ENCODE measurements at places on chromosomes 3 and 15.

GRCh38 chr3:20185331-20185678 lies 701 bp downstream of the SGO1 start:
- no peak for DNase-seq

- DNase-seq = no peak
Measured at GRCh38 chr3:53337167-53337940, 10.0 kb downstream of the DCP1A start.

GRCh38 chr3:30496066-30496966 lies 110.1 kb upstream of the TGFBR2 start:
- no peak for DNase-seq

DNA sequence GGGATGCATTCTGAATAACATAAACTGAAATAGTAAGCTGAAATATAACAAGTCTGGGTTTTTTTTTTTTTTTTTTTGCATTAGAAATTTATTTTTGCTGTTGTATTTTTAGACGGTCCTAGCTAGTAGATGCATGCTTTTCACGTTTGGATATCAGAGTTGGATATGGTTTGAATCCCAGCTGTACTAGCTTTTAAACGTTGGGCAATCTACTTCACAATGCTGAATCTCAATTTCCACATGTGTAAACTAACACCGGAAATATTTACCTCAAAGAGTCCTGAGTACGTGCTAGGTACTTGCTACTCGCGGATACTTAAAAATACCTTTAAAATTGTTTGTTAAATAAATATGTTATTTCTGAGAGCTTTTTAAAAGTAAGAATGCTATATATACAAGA lies 139.8 kb downstream of the BBX start:
- DNase-seq = no peak

DNA sequence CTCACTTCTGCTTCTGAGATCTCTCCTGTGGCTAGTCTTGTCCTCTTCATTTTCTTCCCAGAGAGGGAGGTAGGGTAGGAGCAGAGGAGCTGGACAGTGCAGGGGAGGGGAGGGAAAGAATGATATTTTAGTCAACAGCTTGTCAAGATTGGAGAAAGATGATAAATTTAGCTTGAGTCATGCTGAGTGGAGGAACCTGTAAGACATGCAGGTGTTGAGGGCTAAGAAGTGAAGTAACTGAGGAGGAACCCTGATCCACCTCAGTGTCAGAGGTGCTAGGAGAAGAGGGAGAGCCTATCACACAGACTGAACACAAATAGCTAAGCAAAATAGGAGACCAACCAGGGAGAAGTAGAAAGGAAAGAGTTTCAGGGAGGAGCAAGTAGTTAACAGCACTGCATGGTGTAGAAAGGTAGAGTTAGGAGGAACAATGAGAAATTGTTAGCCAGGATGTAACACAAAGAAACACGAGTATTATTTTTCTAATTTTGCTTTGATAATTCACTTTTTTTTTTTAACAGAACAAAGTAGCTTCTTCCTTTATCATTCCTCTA lies 108.2 kb upstream of the CHRM5 start:
- DNase-seq = no peak

DNA sequence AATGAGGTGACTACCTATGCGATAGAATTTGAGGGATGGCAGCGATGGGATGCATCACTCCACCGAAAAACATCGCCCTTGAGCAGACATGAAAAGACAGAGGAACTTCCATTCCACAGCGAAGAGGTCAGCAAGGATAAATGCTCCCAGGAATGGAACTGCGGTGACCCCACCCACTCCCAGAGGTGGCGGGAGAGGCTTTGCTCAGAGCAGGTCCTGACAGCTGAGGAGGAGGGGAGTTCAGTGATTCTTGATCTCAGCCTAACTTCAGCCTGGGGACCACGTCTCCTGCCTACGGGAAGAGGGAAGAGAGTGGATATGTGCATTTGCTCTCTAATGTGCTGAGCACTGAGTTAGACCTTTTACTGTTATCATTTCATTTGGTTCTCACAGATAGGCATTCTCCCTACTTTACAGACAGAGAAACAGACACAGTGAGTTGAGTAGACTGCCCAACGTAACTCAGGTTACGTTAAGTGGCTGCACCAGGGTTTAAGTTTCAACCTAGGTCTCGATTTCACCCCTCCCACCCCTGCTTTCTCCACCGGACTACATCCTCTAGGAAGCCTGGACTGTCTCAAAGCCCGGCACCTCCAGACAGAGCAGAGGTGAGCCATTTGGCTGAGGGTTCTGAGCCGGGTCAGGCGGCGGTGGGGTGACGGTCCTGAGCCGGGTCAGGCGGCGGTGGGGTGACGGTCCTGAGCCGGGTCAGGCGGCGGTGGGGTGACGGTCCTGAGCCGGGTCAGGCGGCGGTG lies 170.0 kb downstream of the RAB11A start:
- DNase-seq = no peak

- DNase-seq = no peak
Measured at GRCh38 chr3:169558371-169558770, 105.1 kb downstream of the MECOM start.

DNA sequence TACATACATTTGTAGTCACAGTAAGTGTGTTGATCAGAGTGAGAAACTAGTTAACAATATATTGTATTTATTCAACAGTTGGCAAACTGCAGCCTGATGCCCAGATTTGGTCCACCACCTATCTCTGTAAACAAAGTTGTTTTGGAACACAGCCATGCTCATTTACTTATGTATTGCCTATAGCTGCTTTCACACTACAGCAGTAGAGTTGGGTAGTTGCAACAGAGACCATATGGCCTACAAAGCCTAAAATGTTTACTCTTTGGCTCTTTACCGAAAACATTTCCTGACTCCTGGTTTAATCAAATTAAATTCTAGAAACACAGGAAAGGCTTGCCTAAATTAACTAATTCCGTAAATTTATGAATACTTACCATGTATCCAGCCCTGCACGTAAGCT lies 39.4 kb downstream of the CMC1 start:
- no peak for DNase-seq

GRCh38 chr3:171056528-171056927 lies 30.0 kb upstream of the SLC2A2 start:
- no peak for DNase-seq

DNA sequence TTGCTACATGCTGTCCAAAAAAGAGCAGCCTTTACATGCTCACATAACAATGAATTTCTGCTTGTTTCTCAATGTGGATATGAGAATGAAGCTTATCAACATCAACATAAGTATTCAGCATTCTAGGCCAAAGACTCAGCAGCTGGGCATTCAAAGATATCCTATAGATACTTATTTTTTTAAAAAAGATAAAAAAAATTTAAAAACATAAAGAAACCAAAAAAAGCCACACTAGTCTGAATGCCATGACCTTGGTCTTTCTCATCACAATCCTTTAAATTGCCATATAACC lies 182.0 kb downstream of the TNIK start:
- DNase-seq = no peak

GRCh38 chr3:47006145-47006651 lies 26.7 kb downstream of the NBEAL2 start:
- DNase-seq = no peak

DNA sequence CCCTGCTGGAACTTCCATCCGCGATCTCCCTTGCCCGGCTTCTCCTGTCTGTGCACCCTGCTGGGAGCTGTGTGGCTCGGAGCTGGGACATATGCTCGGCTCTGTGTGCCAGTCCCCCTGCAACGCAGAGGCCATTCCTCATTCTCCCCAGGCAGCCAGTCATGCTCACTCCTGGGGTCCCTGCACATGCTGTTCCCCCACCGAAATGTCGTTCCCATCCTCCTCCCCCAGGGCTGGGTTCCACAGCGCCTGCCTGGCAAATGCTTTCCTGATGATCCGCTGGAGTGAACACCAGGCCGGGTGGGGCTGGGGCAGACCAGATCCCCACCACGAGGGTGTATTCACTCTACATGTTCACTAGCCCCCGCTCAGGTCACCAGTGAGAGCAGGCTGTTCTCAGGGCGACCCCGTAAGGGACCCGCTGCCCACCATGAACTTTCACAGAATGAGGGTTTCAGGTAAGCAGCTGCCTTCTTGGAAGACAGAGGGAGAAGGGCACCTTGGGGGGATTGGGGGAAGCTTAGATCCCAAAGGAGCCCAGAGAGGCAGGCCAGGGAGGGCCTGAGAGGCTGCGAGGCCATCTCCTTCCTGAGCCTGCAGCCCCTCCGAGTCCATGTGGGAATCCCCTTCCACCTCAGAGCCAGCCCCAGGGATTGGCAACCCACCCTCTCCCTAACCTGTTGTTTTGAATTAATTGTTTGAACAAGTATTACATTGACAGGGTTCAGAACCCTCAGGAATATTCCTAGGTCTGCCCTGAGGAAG lies 88.7 kb upstream of the IQSEC1 start:
- DNase-seq = no peak

DNA sequence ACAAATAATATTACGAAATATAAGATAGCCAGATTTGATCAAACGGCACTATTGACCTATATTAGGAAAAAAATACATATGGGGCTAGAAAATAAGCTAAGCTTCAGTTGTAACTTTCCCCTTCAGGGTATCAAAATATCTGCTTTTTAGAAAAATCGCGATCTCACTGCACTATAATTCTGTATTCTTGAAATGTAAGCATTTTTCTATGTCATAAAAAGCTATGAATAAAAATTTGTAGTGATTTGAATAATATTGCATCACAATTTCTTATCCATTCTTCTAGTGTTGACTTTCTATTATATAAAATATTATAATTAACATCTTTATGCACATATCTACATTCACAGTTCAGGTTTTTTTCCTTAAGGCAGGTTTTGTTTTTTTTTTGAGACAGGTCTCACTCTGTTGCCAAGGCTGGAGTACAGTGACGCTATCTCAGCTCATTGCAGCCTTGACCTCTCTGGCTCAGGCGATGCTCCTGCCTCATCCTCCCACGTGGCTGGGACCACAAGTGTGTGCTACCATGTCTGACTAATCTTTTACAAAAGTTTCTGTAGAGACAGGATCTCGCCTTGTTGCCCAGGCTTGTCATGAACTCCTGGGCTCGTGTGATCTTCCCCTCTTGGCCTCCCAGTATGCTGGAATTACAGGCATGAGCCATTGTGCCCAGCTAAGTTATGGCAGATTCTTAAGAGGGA lies 21.6 kb downstream of the EMC4 start:
- DNase-seq = no peak

DNA sequence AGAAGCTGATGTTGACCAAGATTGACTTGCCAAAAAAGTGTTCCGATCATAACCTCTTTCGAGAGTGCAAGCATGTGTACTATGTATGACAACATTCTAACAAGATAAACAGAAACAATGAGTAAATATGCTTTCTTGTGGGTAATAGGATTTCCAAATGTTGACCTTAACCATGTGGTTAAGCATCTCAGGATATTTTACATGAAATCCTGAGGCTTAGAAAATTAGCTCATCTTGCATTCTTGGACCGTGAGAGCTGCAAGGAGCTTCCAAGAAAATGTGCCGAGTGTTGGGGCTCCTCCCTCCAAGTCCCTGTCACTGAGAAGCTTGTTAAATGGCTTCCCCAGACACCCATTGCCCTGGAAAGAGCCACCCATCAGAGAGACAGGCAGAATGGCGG lies 50.1 kb downstream of the C3orf20 start:
- DNase-seq = no peak

DNA sequence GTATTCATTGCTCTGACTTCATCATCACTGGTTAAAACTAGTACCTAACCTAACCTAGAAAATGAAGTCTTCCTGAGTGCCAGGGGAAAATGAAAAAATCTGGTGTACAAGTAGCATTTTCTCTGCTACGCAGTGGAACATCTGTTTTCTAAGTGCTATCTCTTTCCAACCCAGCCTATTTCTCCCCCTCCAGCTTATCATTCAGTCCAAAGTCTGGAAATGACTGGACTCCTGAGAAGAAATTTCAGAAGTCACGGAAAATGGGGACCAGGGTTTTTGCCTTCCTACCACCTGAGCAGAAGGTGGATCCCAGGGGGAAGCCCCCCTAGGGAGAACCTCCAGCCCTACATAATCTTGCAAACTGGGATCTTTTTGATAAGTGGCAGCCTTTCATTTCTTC lies 9.6 kb upstream of the GLCE start:
- DNase-seq = no peak

DNA sequence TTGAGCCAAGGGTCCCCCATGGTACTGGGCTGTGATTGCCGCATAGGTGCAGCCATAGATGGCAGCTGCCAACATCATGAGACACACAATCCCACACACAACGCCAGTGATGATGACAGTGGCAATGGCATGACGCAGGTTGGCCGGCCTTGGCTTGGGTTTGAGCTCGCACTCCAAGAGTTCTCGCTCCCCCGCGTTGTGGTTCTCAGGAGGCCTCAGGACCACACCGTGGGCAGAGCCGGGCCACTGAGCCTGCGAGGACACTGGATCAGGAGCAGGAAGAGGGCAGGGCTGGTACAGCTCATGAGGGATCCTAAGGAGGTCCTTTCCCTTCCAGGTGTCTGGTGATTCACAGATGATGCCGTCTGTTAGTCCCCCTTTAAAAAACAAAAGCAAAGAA lies 9.3 kb downstream of the LRTM1 start:
- no peak for DNase-seq

GRCh38 chr15:90864507-90864906 lies 3.9 kb upstream of the FURIN start:
- DNase-seq = no peak

DNA sequence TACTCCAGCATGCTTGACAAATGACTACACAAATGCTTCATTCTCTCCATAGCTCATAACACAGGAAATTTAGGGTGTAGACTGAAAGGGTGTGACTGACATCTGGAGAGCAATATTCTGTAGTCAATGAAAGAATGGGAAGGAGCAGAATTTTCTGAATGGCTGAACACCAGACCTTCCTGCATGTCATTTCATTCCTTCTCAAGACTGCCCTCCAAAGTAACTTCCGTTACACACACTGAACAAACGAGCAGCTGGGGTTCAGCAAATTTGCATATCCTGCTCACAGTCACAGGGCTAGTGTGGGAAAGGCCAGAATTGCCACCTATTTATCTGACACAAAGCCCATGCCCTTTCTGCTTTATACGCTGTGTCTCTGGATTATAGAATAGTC lies 325.0 kb upstream of the CFAP20DC start:
- DNase-seq = no peak

DNA sequence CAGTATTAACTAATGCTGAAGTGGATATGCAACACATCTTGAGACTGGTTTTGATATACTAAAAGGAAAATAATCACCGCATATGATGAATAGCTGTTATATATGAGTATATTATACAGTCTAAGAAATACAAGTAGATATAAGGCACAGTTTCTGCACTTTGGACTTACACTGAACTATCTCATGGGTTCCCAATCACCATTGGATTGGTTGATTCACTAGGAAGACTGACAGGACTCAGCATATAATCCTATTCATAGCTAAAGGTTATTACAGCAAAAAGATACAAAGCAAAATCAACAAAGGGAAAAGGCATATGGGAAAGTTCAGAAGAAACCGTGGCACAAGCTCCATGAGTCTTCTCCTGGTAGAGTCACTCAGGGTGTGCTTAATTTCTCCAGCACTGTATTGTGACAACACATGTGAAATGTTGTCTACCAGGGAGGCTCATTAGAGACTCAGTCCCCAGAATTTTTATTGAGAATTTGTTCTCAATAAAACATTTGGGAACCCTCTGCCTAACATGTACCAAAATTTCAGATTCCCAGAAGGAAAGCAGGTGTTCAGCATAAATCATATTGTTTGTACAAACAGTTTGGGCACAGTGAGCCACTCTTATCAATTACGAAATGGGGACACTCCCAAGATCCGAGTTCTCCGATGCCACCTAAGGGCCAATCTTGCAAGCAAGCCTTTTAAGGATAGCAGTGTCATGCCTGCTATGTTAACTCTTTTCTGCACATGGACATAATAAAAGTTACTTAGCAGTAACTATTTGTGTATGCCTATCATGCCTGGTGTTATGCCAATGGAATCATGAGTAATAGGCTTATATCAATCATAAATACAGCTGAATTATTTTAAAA lies 26.8 kb downstream of the CMC1 start:
- no peak for DNase-seq

- no peak for DNase-seq
Measured at GRCh38 chr3:100782906-100783305, 73.6 kb downstream of the TFG start.

All from NCI-H1436 treated with DMSO at 0.1 percent for 48 hours (cell line).